NCI-H2107 (cell line): ENCODE measurements at places on chromosomes 3 and 15.

GRCh38 chr3:144295613-144296012 lies 324.0 kb downstream of the DIPK2A start:
- DNase-seq: no peak

- no peak for DNase-seq
Measured at GRCh38 chr3:103906304-103906703, 1460.4 kb upstream of the ALCAM start.

DNA sequence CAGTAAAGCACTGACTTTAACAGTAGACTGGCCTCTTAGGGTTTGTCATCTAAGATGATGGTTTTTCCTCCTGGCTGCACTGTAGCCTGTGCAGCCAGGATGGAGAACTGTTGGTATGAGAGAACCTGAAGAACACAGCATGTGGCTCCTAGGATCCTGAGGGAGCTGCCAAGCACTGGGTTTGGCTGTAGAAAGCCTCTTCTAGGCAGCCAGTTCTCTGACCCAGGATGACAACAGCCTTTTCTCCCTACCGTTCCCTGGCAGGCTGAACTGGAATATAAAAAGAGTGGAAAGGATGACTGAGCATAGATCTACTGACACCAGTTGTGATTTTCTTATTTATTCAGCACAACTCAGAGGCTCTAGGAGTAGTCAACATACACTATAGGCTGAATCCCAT lies 34.3 kb upstream of the MANF start:
- no peak for DNase-seq

GRCh38 chr3:195282961-195283360 lies 12.0 kb upstream of the XXYLT1 start:
- no peak for DNase-seq
